ENCODE measurements at places on chromosomes 12 and 14.
A peak's percentile ranks its signal among the peaks of the same experiment; 100 is the strongest.

GRCh38 chr12:54195737-54196347 is 7.1 kb upstream of the SMUG1 start:
- DNase-seq = peak; percentile 45

DNA sequence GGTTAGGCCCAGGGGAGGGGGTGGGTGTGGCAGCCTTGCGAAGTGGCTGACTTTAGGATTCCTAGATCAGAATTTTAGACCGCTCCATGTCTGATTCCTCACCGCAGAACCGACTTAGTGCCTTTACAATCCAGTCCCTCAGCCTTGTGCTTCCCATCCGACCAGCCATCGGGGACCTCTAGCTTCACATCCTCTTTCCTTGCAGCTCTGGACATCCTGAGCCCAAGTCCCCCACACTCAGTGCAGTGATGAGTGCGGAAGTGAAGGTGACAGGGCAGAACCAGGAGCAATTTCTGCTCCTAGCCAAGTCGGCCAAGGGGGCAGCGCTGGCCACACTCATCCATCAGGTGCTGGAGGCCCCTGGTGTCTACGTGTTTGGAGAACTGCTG is 557 bp downstream of the COPS7A start:
- no peak for DNase-seq

GRCh38 chr12:70267550-70267949 is 24.3 kb downstream of the CNOT2 start:
- no peak for DNase-seq

- DNase-seq = no peak
These were observed 15.2 kb downstream of the LRCOL1 start for GRCh38 chr12:132595183-132595582.

- DNase-seq = no peak
These were observed 142.9 kb upstream of the BTG1 start for GRCh38 chr12:92288561-92288960.

- no peak for DNase-seq
These were observed 106.5 kb downstream of the ADGRD1 start for GRCh38 chr12:131060011-131060703.

DNA sequence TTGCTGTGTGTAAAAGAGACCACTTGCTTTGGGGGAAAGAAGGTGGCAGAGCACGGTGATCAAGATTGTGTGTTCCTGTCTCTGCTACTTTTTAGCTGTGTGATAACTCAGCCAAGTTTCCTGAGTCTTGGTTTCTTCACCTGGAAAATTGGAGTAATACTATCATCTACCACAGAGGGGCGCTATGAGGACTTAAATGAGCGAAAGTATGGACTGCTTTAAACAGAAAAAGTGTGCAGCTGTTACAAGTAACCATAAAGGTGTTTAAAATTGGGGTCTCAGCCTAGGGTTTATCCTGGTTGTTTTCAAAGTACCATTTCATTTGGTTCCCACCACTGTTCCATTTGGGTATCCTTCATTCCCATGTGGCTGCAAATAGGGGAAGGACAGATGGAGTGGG is 65.9 kb upstream of the WSCD2 start:
- DNase-seq = peak; percentile 4

DNA sequence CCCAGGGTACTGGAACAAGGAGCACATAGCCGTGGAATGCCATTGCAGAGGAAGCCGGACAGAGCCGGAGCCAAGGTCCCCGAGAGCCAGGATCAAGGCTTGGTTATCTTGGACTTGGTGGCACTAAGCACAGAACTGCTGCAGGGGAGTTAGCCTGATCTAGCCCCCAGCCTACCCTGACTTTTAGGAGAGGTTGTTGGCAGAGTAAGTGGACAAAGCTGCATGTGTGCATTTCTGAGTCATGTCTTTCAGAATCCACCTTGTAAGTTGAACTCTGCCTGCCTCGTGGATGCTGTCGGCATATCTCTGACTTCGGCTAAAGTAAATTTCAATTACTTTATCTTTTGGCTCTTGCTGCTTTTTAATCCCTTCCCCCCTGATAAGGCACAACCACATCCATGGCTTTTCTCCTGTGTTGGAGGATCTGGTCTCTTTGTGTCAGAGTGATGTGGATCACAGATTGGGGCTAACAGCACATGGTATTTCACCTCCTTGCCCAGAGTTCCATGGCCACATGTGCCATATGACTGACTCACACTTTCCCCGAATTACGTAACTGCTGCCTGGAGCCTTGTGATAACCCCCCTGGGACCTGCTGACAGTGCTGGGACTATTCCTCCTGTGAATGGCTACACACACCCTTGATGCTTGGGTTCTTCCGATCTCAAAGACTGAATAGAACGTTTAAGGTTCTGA is 240.3 kb downstream of the EMP1 start:
- DNase-seq = peak; percentile 50

DNA sequence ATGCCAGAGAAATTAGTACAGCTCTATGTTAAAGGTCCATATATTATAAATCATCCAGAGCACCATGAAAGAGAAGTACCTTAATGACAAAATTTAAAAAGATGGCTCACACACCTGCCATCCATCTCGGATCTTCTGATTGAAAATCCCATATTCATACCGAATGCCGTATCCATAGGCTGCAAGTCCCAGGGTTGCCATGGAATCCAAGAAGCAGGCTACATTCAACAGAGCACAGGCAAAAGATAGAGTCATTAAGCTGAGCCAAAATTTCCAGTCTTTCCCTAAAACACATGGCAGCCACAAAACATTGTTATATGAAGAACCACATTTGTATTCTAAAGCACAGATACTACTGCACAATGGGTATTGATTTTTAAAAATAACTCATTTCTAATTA is 12.7 kb downstream of the PYGL start:
- DNase-seq = no peak

DNA sequence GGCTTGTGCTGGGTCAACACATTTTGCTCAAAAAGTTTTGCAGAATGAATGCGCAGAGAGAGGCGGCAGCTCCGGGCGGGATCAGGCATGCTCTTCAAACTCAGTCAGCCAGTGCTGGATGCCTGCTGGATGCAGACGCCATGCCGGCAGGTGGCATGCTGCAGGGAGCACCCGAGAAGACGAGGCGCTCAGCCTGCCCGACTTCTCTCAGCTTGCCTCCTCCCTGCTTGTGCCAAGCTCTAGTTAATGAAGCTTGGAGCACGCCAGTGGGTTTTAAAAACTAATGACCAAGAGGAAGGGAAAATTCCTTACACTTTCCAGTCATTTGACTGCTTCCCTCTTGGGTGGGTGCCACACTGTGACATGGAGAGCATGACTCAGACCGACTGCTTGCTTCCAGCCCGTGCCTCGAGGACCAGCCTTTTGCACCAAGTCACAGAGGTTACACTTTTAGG is 39.8 kb downstream of the SLC24A4 start:
- DNase-seq = no peak
